NCI-H524 treated with DMSO at 0.1 percent for 48 hours (cell line): ENCODE measurements at places on chromosomes 16 and 17.
A peak's percentile ranks its signal among the peaks of the same experiment; 100 is the strongest.

DNA sequence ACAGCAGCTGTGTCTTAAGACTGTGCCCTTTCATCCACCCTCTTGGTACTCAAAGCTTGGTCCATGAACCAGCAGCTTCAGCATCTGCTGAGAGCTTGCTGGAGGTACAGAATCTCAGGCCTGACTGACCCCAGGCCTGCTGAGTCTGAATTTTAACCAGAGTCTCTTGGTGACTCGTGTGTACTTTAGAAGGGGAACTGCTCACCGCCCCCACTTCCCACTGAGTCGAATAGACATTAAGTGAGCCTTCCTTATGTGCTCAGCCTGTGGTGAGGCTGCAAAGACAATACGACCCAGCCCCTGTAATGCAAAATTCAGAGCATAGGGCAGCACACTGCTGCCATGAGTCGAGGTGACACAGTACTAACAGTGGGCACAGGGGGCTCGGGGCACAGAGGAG is 662.8 kb downstream of the WWOX start:
- no peak for DNase-seq

GRCh38 chr17:10598621-10599020 is 49.2 kb upstream of the MYH2 start:
- DNase-seq = peak; percentile 95

DNA sequence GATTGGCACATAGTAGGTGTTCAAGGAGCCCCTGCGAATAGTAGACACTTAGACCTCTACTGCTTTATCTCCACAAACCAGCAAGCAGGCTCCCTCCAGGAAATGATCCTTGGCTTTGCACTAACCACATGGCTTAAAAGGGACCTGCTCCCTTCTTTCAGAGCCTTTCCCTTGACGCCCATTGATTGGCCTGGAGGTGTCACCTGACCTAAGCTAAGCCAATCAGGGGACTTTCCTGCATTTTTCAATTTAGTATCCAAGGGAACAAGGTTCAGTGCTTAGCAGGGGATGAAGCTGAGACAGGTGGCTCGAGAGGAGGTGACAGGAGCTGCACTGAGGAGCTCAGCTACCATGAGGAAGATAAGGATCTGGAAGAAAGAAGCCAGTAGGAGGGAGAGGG is 52.8 kb downstream of the CLEC19A start:
- DNase-seq = no peak

DNA sequence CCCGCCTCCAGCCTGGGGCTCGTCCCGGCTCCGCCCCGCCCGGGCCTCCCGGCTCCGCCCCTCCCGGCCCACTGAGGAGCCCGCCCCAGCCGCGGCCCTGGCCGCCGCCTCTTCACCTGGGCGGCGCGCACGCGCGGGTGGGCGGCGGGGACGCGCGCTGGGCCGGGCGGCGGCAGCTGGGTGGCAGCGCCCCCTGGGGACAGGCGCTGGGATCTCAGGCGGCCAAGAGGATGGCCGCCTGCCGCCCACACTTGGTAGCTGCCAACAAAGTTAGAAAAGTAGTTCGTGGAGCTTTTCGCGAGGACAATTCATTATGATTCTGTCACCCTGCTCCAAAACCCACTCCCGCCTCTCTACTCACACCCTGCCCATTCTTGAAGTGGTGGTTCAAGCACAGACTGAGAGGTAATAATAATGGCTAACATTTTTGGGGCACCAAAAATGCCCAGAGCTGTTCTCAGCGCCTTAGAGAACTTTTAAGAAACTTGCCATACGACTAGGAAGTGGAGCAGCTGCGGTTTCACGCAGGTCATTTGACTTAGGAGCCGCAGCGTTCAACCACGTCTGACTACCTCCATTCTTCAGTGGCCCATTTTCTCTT is 340 bp upstream of the MYO1D start:
- no peak for DNase-seq

GRCh38 chr16:86878236-86879080 is 300.1 kb downstream of the FOXL1 start:
- no peak for DNase-seq

GRCh38 chr17:3727041-3727440 is 3.3 kb downstream of the HASPIN start:
- DNase-seq = no peak

GRCh38 chr17:65193716-65194293 is 56.6 kb downstream of the RGS9 start:
- no peak for DNase-seq

GRCh38 chr16:14487579-14487978 is 142.5 kb downstream of the PARN start:
- no peak for DNase-seq

DNA sequence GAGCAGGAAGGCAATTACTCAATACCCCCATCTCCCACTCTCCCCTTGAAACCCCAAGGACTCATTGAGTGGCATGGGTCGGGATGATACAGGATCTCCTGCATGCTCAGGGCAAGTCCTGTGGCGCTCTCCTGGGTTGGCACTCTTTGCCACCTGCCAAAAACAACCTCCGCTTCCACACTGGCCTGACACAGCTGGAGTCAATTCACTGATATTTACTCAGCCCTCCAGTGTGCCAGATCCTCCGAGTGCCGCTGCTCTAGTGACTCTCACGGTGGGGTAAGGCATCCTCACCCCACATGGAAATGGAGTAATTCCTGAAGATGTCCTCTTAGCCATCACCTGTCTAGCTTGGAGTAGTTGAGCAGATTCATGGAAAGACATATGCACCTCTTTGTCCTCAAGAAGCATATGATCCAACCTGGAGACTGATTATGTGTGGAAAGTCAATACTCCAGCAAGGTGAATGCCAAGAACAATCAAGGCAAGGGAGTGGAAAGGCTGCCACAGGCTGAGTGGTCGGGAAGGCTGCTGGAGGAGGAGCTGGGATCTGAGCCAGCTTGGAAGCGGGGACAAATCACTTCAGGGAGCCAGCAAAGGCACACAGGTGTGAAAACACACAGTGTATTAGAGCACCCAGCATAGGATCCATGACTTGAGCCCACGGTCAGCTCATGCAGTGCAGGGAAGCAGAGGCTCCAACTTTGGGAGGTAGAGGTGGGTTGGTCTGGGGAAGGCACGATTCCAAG is 12.6 kb upstream of the GOSR2 start:
- no peak for DNase-seq

DNA sequence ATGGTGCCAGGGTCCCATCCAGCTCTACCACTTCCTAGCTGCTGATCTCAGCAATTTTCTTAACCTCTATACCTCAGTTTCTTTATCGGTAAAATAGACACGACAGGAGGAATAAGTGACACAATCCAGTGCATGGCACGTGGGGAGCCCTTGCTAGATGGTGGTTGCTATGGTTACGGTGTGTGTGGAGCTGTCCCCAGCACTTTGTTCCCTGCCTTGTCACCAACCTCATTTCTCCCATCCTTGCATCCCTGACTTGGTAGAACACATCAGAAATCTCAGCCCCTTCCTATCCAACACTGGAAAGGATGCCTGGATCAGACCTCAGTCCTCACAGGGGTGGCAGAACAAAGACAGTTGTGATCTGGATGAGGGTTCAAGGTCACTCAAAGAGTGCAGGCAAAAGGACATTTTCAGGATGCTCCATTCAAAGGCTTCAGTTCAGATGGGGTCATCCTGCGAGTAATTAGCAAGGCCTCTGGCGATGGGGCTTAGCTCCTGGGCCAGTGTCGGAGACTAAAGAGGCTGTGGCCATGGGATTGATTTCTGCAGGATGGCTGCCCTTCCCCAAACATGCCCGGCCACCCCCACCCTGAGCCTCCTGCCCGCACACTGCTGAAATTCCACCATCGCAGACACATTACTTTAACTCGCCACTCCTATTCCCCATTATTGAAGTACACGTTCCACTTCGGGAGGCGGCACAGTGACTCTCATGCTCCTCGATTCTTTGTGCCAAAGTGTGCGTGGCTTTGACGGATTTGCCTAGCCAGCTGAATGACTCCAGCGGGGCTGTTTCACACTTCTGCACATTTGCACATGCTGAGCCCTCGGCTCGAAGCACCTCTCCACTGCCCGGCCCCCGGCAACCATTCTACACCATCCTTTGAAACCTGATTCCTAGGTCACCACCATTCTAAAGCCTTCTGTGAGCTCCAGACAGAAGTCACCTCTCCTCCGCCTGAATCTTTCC is 40.3 kb downstream of the WNT3 start:
- DNase-seq = no peak

- DNase-seq = no peak
Measured at GRCh38 chr17:4796552-4796920, 572 bp downstream of the PSMB6 start.

DNA sequence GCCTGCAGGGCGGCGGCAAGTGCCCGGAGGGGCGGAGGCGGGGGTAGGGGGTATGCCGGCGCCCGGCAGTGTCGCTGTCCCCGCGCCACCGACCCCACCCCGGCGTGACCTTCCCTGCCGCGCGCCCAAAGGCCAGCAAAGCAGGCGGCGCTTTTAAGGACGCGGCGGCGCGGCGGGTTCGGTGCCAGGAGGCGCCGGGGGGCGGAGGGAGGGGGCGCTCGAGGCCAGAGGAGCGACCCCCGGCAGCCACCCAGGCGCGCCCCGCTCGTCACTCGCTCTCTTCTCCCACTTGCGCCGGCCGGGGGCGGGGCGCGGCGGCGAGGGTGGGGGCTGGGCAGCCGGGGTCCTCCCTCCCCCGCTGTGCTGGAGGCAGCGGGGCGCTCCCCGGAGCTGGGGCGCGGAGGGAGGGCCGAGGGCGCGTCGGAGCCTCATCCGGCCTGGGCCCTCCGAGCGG is 8.6 kb upstream of the BAHCC1 start:
- no peak for DNase-seq

DNA sequence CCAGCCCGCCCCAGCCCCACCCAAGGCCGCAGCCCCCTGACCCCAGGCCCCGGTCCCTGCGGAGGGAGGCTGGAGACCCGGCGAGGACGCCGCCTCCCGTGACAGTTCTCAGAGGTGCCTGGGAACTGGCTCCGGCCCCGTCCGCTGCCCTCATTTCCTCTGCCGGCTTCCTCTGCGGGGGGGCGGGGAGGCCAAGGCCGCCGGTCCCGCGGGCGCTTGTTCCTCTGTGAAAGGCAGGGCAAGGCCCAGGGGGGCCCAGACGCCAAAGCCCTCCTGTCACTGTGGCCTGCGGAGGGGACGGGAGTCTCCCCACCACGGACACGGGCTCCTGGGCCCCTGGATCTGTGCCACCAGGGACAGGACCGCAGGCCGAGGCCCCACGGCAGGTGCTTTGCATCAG is 5.0 kb upstream of the PVALEF start:
- DNase-seq = no peak

DNA sequence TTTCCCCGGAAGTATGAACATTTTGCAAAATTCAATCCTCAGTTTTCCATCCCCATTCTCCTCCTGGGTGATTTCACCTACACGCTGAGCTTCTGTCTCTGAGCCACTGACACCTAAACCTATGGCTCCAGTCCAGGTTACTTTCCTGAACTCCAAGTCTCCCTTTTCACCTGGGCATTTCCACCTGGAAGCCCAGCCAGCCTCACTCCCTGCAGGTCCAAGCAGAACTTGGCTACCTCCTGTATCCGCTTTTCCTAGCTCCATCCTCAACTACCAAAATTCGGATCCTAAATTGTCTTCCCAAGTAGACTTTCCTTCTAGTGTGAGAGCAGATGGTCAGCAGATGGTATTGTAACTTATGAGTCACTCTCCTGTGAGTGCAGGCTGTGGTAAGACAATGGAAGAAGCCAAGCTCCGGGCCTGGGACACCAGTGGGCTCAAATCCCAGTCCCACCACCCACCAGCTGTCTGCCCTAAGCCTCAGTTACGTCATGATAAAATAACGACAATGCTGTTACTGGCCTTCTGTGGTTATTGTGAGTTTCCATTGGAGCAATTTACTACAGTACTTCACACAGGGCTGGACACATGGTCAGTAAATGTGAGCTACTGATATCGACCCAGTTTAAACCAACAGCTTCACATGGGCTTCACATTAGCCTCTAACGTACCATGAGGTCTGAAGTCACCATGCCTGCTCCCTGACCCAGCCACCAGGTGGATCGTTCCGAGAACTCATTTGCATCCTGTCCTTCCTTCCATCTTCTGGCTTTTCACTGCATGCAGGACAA is 33.3 kb downstream of the PECAM1 start:
- peak; percentile 100 for DNase-seq

DNA sequence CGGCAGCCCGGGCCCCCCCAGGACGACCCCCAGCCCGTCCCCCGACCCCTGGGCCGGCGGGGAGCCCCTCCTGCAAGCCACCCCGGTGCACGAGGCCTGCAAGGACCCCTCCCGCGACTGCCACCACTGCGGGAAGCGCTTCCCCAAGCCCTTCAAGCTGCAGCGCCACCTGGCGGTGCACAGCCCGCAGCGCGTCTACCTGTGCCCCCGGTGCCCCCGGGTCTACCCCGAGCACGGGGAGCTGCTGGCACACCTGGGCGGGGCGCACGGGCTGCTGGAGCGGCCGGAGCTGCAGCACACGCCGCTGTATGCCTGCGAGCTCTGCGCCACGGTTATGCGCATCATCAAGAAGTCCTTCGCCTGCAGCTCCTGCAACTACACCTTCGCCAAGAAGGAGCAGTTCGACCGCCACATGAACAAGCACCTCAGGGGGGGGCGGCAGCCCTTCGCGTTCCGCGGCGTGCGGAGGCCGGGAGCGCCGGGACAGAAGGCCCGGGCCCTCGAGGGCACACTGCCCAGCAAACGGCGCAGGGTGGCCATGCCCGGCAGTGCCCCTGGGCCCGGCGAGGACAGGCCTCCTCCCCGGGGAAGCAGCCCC is 15.6 kb upstream of the ZFPM1 start:
- DNase-seq = no peak

DNA sequence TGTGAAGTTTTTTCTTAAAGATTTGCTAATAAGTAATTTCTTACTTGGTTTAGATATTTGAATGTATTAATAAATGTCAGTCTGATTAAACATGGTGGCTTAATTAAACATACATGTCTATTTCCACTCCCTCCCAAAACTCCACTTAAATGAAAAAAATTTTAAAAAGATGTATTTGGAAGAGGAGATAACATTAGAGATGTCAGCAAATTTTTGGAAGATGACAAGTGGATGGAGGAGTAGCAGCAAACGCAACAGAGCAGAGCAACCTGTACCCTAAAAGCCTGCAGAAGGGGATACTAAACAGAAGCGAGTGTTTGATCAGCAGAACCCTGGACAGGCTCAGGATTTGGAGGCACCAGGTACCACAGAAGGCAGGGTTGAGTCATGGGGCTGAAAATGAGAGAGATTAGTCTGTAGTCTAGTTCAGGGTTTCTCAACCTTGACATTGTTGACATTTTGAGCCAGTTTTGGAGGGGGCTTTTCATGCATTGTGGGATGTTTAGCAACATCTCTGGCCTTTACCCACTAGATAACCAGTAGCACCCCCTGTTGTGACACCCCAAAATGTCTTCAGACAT is 17.8 kb downstream of the LUC7L3 start:
- no peak for DNase-seq

GRCh38 chr16:35210681-35211433 is 1751.4 kb downstream of the TP53TG3F start:
- no peak for DNase-seq

DNA sequence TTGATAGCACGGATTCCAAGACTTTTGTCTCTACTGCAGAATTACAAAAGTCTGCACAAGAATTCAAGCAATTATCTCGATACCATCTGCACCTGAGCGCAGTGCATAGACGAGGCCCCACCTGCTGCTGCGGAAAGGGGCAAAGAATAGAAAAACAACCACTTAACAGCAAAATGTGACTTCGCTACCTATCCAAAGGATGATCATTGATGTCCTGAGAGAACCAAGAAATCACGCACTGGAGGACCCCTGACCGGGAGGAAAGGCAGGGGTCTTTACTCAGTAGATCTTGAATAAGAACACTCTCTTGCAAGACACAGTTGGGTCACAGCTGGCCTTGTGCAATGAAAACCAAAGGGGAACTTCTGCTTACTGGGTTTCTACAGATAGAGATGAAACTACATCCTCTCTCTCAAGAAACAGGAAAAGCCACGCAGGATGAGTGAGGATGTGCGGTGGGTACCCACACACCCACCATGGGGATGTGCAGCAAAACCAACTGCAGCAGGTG is 147.4 kb upstream of the RPH3AL start:
- DNase-seq = no peak
